ENCODE measurements at places on chromosomes 7 and 10.

DNA sequence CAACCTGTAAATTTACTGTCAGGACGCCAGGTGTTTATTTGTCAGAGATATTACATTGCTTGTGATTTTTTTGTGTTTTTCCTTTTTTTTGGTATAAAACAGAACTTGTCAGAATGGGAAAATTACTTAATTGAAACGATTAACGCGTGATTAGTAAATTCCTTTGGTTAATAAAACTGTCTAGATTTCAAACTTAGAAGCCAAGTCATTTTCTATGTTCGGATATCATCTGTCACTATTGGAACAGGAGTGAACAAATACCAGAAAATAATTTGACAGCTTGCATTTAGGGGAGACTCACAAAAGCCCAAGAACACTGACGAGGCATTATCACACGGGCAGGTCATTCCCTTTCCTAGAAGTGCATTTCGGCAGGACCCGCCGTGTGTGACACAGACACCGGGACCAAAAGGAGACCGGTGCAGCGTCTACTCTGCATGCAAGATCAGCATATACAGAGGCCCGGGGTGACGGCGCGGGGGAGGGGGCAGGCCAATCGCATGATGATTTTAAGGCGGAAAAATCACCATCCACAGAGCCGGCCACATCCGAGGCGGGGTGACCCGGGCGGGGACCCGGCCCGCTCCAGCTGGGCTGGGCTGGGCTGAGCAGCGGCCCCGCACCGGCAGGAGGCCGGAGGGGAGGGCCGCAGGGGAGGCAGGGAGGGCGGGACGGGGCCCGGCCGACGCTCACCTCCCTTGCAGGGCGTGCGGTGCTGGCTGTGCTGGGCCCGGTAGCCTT is 841 bp downstream of the GLUD1 start:
- peak; percentile 63 for DNase-seq

DNA sequence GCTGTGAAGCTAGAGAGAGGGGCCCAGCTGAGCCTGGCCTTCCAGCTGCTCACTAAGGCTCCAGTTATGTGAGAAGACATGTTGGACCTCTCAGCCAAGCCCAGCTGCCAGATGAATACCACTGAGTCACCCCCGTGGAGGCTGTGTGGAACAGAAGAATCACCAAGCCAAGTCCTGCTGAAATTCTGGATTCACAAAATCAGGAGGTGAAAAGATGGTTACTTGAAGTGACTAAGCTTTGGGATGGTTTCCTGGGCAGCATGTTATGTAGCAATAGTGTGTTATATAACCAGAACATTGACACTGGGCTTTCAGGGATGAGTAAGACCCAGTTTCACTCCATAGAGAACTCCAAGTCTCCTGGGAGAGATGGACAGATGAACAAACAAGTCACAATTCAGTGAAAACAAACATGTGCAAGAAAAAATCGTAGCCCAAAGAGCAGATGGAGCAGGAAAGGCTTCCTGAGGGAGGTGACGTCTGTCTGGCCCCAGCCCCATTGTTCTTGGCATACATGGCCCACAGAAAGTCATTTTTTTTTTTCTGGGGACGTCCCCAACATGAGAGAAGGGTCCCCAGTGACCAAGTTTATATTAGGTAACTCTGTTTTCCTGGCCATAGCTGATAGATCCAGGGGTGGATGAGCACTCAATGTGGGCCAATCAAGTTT is 64.1 kb upstream of the PDZD8 start:
- DNase-seq = no peak

- no peak for DNase-seq
Observed at GRCh38 chr10:52533986-52534385, 219.9 kb downstream of the DKK1 start.

DNA sequence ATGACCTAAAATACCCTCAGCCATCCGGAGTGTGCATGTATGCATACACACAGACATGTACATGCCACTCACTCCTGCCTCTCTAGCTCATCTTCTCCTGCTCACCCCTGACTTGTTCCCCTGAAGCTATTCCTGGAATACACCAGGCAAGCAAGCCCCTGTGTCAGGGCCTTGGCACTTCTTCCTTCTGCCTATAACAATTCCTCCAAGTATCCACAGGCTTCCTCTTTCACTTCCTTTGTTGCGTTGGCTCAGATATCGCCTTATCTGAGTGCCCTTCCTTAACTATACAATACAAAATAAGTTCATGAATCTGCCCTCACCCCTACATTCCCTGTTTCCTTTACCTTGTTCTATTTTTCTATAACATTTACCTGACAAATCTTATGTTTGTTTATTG is 88.8 kb downstream of the NOD1 start:
- no peak for DNase-seq

DNA sequence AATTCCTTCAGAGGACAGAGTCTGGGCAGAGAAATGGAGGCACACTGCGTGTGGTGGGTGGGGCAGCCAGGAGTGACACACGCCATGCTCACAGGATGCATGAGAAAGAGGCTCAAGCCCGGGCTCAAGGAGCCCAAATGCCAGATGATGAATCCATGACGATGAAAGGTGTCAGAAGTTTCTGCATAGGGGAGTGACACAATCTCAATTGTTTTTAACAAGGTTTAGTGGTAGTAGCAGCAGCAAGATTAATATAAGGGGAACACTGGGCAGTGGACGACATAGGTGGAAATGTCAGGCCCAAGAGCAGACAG is 126.1 kb downstream of the TNS3 start:
- DNase-seq = no peak

All from GM20000 (cell line).